ENCODE measurements at places on chromosomes 2 and 18.
A peak's percentile ranks its signal among the peaks of the same experiment; 100 is the strongest.

DNA sequence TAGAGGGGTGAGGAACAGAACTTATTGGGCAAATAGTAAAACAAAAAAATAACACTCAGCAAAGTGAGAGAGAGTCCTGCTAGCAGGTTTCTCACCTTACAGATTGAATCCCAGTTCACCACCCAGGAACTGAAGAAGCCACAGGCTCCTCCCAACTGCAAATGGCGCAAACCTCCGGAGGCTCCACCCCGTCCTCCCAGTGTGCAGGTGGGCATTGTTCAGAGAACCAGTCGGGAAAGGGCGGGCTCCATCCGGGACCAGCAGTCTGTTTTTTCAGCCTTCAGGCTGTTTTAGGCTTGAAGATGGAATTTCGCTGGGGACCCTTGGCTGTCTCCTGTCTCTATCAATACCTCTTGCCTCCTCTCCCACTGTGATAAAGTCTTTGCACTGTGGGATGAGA, 317.5 kb downstream of the PARD3B start:
- no peak for DNase-seq

GRCh38 chr2:55771612-55772011, 78.0 kb upstream of the PNPT1 start:
- peak; percentile 32 for DNase-seq

DNA sequence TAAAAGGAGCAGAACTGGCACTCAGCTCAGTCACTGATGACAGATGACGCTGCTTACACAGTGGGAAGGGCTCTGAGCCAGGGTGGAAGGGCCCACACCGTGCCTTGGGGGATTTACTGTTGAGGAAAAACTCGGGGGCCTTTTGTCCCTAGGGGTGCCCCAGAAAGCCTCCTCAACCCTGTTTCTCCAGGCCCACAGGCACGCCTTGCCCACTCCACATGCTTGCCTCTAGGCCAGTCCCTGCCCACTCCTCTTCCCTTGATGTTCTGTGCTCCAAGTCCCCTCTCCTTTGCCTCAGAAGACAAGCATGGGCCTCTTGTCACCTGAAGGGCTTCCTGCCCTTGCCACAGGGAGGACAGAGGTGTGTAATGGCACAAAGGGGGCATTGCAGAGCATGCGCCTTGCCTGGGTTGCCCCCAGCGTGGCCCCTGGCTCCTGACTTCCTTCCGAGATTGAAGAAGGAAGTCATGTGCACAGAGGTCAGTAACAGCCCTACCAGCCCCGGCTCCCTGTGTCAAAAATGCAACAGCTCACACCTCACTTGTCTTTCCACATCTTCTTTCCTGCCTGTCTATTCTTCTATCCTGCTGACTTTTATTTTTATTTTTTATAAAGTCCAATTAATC, 65.1 kb downstream of the LIPG start:
- DNase-seq = no peak

DNA sequence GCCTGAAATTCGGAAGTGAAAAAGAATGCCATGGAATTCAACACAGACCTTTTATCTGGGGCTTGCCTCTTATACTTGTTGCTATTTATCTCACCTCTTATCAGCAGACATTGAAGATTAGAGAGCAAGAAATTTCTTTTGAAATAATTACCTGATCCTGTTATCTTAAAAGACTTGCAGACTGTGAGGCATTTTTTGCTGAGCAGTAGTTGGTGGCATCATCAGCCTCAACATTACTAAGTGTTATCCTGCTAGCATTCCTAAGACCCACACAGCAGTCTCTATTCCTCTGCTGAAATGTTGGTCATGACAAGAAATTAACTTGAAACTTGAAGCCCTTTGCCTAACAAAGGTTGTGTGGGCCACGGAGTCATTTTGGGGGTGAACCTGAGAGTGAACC, 186.5 kb downstream of the TRIB2 start:
- DNase-seq = no peak

DNA sequence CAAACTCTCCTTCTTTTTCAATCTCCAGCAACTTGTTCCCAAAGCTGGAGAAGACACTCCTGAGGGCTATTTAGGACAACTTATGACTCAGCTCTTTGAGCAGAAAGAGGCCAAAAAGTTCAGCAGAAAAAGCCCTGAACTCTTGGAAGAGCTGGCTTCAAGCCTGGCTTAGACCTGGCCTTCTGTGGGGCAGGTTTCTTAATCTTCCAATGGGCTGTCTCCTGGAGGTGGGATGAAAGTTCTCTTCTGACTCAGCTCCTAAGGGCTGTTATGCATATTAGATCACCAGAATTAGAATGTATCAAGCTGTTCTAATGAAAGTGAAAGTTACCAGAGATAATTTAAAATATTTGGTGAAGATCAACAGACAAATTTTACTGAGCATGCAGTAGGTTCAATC, 129.4 kb downstream of the RAD51AP2 start:
- DNase-seq = no peak

- DNase-seq = no peak
Observed at GRCh38 chr2:100761365-100761764, 58.6 kb upstream of the NPAS2 start.

DNA sequence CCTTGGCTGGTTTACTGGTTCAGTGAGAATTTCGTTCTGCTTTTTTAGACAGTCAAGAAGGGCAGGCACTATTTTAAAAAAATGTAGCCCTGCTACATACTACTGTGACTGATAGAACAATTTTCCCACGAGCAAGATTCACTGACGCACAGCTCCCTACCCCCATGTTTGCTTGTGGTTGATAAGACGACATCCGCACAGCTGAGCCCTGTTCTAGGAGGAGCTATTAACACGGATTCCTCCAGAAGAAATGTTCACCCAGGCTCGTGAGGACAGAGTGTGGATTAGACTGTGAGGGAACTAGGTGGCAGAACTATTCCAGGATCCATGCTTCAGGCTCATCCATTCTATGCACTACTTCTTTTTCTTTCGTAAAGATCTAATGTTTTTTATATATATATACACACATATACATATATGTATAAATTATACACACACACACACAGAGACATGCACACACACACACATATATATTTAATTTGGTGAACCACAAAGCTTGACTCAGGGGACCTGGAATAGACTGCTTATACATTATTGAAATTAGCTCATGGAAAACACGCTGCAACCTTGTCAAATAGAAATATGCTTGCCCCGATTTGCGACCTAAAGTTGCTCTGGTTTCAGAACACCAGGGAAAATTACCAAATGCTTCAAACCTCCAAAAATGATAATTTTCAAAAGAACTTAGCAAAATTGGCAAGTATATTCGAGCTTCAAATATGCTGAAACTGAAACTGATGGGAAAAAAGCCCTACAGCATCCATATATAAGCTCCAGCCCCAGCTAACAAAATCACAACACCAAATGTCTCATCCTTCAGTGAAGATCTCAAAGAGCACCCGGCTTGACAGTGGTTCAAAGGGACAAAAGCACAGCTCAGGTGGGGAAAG, 370.4 kb downstream of the SOCS6 start:
- DNase-seq = no peak

GRCh38 chr2:169676357-169676756, 17.8 kb downstream of the CFAP210 start:
- no peak for DNase-seq

DNA sequence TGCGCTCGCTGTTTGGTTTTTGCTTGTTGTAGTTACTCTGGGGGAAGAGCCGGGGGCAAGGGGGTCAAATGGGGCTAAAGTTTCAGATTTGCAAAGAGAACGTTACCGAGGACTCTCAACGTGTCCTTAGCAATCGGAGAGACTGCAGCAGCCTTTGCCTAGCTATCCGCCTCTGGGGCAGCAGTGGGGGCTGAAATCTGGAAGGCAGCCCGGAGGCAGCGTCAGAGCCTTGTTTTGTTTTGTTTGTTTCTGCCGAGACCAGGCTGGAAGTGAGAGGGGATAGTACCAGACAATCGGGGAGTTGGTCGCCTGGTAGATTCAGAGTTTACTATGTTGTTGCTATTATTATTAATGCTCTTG, 1.2 kb downstream of the CDH20 start:
- no peak for DNase-seq

- no peak for DNase-seq
Observed at GRCh38 chr2:216234106-216234505, 125.0 kb downstream of the XRCC5 start.

- no peak for DNase-seq
Observed at GRCh38 chr2:55519938-55520885, 694 bp downstream of the CFAP36 start.

- no peak for DNase-seq
Observed at GRCh38 chr2:24262421-24262970, 87.6 kb downstream of the FAM228A start.

DNA sequence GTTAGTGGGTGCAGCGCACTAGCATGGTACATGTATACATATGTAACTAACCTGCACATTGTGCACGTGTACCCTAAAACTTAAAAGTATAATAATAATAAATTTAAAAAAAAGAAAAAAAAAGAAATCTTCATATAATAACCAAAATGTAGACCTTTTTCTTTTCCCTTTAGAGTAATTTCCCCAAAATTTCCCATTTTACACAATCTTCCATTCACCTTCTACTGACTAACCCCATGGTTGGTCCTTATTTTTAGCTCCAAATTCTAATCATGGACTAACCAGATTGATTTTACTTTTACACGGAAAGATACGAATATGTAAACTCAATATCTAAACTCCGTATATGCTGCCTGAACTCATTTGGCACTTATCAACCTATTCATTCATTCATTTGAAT, 7.7 kb downstream of the KCTD18 start:
- no peak for DNase-seq

GRCh38 chr2:127407661-127408003, 10.6 kb upstream of the PROC start:
- no peak for DNase-seq

GRCh38 chr2:113174376-113174750, 592 bp downstream of the PSD4 start:
- no peak for DNase-seq

GRCh38 chr18:67514901-67515540, 1.5 kb downstream of the DSEL start:
- DNase-seq = no peak

GRCh38 chr2:109453371-109453995, 160.3 kb downstream of the SEPTIN10 start:
- no peak for DNase-seq

GRCh38 chr2:134443814-134444480, 190.1 kb downstream of the MGAT5 start:
- no peak for DNase-seq

DNA sequence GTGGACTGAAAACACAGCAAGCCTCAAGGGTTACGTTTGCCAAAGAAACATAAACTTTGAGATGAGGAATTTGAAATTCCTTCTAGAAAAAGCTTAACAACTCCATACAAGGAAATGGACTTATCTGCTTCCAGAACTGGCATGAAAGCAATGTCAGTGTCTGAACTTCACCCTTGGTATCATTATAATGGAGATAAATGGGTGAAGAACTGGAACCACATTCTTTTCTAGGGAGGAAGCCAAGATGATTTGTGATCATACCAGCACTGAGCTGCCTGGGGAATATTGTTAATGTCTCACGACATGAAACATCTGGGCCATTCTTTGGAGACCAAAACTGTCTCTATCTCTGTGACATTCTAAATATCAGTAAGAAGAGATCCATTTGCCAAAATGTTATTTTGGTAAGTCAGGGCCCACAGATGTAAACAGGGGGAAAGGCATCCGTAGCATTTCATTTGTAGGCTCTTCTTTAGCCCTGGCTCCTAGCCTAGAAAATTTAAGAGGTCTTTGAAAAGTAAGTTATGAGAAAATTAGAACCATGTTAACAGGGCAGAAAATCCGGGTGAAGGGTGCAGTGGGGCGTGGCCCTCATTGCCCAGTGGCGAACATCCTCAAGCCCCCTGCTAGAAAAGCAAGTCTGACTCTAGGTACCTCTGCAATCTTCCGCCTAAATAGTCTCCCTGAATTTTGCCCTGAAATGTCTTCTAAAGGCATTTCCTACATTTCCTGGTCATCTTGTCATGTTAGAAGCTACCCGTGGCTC, 295.3 kb upstream of the EPAS1 start:
- DNase-seq = no peak

GRCh38 chr2:219403861-219404260, 14.3 kb upstream of the DES start:
- no peak for DNase-seq

DNA sequence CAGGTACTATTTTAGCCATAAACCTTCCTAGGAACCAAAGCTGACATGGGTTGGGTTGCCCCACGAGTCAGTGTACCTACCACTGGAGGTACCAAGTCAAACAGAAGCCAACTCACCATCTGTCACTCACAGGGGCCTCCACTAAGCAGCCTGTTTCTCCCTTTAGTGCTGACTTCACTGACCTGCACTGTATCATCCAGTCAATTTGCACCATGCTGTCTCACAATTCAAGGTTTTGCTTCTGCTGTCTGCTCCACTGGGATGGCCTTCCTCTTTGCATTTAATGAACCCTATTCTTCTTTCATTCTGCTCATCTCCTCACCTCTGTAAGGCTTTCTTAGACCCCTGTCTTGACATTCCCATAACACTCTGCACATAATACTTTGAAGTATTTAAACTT, 47.2 kb downstream of the EIF2AK3 start:
- DNase-seq = no peak

DNA sequence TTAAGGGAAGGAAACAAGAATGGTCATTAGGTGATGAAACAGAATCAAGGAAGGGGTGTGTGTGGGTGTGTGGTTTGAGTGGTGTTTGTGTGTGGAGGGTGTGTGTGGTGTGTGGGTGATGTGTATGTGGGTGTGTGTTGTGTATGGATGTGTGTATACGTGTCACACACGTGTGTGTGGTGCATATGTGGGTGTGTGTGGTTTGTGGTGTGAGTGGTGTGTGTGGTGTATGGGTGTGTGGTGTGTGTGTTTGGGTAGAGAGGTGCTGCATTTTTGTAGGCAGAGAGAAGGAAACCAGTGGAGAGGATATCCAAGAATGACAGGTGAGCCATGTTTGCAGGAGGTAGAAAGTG, 1.1 kb upstream of the CEP192 start:
- DNase-seq = no peak

DNA sequence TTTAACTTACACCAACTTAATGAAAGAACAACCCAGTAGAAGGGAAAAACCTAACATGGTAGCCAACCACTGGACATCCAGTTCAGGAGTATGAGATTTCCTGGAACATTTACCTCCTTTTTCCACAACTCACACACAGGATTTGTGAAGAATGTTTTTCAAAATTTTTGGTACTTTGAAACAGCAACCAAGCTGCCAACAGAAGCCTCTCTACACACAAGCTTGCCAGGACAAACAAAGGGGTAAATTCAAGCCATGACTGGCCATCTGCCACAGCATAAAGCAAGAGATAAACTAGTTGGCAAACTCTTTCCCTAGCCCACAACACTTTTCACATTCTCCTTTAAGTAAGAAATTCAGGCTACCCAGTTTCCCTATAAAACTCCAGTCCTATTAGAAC, 21.4 kb downstream of the MGAT4A start:
- DNase-seq = peak; percentile 85

Measured in NCI-H446 treated with DMSO at 0.1 percent for 48 hours (cell line).